Vagina (tissue), 2 donors: ENCODE measurements at places on chromosomes 11 and 22. TPM values are rescaled to one million over a fixed set of nuclear protein-coding genes. Genes with fewer than 3 reads are reported as not detected.
A peak's percentile ranks its signal among the peaks of the same experiment; 100 is the strongest.

GRCh38 chr22:44127356-44127755 is 53.4 kb upstream of the PARVG start:
- H3K27ac ChIP-seq, result no peak overlapping the region
- no peak for DNase-seq
- no peak overlapping the region for H3K4me3 ChIP-seq
- no peaks in the 10 kb centered on the region for H3K27me3 ChIP-seq
- H3K36me3 ChIP-seq, result no peaks in the 10 kb centered on the region
- peaks cover 13% of the 10 kb centered on the region for H3K4me1 ChIP-seq

PARVA gene
- total RNA-seq, result 51.1 TPM

PRR5L gene
- total RNA-seq, result 27.5 TPM

DNA sequence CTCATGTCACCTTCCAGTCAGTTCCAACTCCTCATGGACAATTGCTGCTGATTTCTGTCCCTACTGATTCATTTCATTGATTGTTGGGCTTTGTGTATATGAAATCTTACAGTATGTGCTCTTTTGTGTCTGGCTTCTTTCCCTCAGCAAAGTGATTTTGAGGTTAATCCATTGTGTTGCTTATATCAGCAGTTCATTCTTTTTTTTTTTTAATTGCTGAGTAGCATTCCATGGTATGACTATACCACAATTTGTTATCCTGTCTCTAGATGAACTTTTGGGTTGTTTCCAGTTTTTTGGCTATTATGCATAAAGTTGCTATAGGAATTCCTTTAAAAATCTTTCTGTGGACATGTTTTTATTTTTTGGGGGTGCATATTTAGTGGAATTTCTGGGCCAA is 59.9 kb downstream of the NXPE1 start:
- no peak for DNase-seq
- no peaks in the 10 kb centered on the region for H3K36me3 ChIP-seq
- H3K27ac ChIP-seq, result no peak overlapping the region
- H3K4me3 ChIP-seq, result no peak overlapping the region
- no peaks in the 10 kb centered on the region for H3K27me3 ChIP-seq
- H3K4me1 ChIP-seq, result no peaks in the 10 kb centered on the region

- no peak overlapping the region for H3K4me3 ChIP-seq
- peaks cover 53% of the 10 kb centered on the region for H3K4me1 ChIP-seq
- H3K27ac ChIP-seq, result no peak overlapping the region
- DNase-seq, result no peak
These were observed 28.7 kb downstream of the AMOTL1 start for GRCh38 chr11:94796863-94797262.

DNA sequence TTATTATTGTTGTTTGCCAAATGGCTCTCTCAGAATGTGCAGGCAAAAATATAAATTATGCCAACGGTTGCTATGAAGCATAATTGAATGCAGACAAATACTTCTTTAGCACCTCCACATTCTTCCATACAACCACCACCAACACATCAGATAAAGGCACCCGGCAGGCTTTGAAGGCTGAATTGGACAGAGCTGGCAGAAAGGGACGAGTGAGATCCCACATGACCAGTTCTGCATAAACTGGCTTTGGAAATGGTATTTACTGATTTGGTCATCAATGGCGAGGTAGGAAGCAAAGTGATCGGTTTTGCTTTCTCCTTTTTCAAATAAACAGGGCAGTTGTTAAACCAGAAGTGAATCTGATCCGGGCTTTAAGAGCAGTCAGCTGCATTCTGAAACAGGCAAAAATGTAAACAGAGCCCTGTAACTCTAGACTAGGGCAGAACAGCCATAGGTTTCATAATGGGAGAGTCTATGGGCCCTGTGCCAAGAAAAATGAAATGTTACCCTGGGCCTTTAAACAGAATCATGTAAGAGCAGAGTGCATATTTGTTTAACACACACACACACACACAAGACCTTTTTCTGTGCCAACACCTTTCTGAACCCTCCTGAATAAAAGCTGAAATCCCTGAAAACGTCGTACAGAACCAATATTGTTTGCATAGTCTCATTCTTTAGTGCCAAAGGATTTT is 97.7 kb downstream of the MPPED2 start:
- no peak for DNase-seq
- no peak overlapping the region for H3K4me3 ChIP-seq
- H3K4me1 ChIP-seq, result peaks cover 29% of the 10 kb centered on the region
- H3K27ac ChIP-seq, result peak overlapping the region; percentile 31
- H3K27me3 ChIP-seq, result no peaks in the 10 kb centered on the region

GRCh38 chr11:94747601-94748041 is 20.5 kb upstream of the AMOTL1 start:
- no peak overlapping the region for H3K27ac ChIP-seq
- peaks cover 14% of the 10 kb centered on the region for H3K4me1 ChIP-seq
- no peaks in the 10 kb centered on the region for H3K36me3 ChIP-seq
- H3K4me3 ChIP-seq, result no peak overlapping the region
